ENCODE measurements at places on chromosomes 4 and X.

GRCh38 chr4:74932832-74933561 lies at the start of gene PARM1:
PARM1 (plus strand) TSS chr4:74933116; CDS start chr4:74933328, 212 bp downstream.
- no peak for DNase-seq

GRCh38 chrX:119604766-119605463 lies 1.3 kb downstream of the NKRF start:
- no peak for DNase-seq

DNA sequence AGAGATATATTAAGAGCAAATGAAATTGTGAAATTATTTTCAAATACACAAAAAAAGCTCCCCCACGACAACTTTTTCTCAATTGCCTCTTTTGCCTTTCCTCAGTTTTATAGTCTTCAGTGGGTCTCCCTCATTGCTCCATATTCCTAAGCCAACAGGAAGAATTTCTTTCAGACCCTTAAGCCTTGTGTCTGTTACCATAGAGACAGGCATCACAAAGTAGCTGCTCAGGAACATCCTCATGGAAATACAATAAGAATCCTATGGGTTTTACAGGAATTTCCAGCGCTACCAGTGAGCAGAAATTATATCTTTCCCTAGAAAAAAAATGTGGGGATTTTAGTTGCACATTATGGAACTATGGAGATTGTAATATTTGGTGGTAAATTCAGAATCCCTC lies 121.9 kb upstream of the DMD start:
- DNase-seq: no peak

DNA sequence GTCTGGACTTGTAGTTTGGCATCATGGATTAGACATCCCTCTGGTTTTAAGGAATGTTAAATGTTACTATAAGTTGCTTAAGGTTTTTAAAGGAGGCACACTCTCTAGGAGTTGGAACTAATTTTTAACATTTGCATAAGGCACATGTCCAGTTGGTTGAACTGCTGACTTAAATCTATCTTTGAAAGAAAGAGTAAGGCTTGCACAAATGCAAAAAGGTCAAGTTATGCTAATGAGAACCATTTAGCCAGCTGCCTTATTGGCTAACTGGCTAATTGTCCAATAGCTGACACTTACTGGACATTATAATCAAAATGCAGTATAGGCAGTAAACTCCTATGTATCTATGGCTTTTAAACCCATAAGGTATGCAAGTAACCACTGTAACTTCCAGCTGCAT lies 206.1 kb upstream of the TTC29 start:
- DNase-seq: no peak

GRCh38 chr4:37652747-37653527 lies 33.2 kb downstream of the RELL1 start:
- no peak for DNase-seq

GRCh38 chr4:79578606-79579005 lies 170.6 kb upstream of the GK2 start:
- DNase-seq: no peak

- no peak for DNase-seq
Observed at GRCh38 chr4:11264841-11265240, 163.9 kb downstream of the HS3ST1 start.

GRCh38 chr4:122793811-122794210 lies 32.8 kb upstream of the FGF2 start:
- DNase-seq: no peak

DNA sequence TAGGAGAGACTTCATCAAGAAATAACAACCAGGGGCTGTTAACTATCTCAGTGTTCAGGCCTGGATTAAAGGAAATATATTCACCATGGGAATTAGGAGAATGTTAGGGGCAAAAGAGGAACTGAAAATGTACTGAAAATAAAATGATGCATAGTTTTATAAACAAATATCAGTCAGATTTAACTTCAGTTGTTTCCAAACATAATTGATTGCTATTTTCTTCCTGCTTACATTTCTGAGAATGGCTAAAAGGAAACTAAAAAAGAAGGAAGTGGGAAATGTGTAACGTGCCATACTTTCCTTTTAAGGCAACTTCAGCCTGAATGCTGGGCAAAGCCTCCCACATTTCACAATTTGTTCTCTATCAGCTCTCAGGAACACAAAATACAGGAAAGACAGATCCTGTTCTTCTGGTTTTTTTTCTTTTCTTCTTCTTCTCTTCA lies 178.1 kb downstream of the MAML3 start:
- DNase-seq: no peak

GRCh38 chr4:100834616-100835015 lies 316.8 kb upstream of the EMCN start:
- DNase-seq: no peak

DNA sequence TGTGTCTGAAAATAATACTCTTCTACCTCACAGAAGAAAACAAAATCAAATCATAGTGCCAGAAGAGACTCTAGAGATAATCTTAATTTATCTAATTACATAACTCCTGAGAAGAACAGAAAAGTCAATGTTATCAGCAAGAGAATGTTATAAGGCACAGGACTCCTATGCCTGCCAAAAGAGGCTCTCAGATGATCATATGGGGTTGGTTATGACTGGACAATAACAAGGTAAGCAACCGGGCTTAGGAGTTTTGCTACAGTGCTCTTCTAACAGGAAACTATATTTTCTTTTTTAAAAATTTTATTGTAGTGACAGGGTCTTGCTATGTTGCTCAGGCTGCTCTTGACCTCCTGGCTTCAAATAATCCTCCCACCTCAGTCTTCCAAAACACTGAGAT lies 3.5 kb upstream of the C4orf17 start:
- no peak for DNase-seq

DNA sequence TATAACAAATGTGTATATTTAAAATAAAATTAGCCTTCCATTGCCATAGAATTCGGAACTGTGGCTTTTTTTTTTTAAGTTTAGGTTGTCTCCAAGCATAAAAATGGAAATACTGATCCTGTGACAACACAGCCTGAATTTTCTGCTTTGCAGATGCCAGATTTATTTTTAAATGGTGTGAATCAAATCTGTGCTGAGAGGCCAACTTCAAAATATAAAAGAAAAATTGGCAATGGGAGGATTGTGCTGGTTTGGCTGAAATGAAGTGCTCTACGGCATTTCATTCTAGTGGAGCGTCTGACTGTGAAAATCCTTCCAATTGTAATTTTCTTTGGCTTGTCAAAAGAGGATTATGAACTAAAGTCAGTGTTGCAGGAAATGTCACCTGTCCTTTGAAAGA lies 580.3 kb upstream of the ZFP42 start:
- no peak for DNase-seq

DNA sequence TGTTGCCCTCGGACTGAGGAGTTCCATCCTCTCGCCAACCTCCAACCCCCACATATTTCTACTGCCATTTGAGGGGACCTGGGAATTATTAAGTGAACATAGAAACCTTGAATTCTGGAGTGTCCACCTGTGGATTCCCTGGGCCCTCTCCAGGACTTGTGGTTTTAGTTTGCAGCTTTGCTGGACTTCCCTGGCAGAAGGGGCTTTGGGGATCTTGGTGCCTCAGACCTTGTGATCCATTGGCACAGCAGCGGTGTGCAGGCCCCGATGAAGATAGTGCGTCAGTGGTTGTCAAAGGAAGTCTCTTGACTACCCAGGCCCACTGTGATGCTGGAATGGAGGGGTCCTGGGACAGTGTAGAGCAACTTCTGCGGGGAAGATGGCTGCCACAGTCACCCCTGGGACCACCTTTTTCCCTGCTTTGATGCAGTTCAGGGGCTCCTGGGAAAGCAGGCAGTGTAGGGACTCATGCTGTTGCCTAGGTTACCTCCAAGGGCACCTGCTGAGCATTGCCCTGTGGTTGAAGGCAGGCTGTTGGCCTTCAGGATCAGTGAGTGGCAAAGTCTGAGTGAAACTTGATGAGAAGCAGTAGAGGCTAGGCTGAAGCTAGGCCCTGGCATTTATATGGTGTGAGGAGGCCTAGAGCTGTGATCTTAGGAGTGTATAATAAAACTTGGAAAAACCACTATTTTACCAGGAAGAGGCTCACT lies 2.2 kb downstream of the SLC16A2 start:
- no peak for DNase-seq

GRCh38 chr4:77899607-77900006 lies 37.0 kb downstream of the MRPL1 start:
- DNase-seq: no peak

GRCh38 chrX:119235872-119236622 lies at the start of gene PGRMC1:
PGRMC1 (plus strand) TSS chrX:119236285; CDS start chrX:119236364, 79 bp downstream.
- DNase-seq: peak; percentile 73

DNA sequence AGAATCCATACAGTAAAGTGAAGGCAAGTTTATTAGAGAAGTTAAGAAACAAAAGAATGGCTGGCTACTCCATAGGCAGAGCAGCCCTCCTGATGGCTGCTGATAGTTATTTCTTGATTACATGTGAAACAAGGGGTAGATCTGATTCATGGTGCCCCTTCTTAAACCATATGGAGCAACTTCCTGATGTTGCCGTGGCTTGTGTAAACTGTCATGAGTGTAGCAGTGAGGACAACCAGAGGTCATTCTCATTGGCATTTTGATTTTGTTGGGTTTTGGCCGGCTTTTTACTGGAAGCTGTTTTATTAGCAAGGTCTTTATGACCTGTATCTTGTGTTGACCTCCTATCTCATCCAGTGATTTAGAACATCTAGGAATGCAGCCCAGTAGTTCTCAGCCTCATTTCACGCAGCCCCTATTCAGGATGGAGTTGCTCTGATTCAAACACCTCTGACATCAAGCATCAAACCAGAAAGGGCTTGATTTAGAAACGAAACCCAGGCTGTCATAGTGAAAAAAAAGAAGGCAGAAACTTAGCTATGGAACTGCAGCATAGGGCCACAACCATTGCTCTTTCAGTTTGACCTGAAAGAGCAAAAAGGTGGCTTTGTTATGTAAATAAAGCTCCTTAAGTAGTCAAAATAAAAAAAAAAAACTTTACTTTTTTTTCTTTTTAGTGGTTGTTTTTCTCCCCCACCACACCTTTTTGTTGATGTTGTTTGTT lies 37.8 kb downstream of the SPCS3 start:
- DNase-seq: no peak

DNA sequence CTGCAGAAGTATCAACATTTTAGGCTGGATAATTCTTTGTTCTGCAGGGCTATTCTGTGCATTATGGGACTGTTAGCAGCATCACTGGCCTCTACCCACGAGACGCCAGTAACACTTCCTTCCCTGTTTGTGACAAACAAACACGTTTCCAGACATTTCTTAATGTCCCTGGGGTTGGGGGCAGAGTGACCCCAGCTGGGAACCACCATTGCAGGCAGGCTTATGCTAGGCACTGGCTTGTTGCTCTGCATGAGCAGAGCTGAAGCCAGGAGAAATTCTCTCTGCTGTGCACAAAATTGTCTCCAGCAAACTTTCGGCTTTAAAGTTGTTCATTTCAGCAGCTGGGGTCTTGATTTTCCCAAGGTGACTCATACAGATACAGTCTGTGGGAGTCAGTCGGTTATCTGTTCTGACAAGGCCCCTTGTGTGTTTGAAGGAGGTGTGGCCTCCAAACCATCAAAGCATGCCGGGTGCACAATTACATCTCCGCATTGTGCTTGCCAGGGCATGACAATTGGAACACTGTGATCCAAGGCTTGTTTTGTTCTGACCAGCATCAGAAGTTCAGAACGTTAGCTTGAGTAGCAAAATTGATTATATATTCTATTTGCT lies 156.4 kb upstream of the BOD1L1 start:
- no peak for DNase-seq

DNA sequence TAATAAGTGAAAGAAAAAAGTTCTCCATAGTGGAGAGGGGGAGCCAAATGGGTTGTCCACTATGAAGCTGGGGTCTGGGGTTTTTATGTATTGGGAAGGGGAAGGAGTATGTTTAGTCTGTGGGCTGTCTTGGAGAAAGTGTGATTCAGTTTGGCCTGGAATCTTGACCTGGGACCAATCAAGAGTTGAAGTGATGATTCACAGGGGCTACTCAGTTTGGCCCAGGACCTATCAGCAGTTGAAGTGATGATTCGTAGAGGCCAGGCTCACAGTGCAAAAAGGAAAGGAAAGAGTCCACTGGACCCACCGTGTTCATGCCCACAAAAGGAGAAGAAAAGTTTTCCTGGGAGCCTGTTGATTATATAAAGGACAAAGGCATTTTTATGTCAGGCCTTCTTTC lies 47.3 kb upstream of the RAB9B start:
- DNase-seq: no peak

DNA sequence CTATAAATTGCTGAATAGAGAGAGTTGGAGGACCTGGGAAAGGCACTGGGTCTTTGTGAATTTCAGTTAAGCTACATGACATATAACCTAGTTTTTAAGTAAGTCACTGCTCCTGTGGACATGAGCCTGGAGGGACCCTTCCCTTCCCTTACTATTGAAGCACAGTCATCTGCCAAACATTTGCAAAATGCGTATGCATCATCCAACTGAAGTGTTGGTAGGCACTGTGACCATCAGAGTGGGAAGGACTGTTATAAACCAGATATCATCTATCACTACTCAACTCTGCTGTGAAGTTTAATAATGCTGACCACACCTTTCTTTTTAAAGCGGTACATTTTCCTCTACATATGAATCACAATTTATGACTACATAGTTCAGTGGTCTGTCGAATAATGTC lies 5.2 kb downstream of the GABRA3 start:
- no peak for DNase-seq

GRCh38 chrX:38374431-38374830 lies 22.0 kb downstream of the OTC start:
- DNase-seq: no peak

DNA sequence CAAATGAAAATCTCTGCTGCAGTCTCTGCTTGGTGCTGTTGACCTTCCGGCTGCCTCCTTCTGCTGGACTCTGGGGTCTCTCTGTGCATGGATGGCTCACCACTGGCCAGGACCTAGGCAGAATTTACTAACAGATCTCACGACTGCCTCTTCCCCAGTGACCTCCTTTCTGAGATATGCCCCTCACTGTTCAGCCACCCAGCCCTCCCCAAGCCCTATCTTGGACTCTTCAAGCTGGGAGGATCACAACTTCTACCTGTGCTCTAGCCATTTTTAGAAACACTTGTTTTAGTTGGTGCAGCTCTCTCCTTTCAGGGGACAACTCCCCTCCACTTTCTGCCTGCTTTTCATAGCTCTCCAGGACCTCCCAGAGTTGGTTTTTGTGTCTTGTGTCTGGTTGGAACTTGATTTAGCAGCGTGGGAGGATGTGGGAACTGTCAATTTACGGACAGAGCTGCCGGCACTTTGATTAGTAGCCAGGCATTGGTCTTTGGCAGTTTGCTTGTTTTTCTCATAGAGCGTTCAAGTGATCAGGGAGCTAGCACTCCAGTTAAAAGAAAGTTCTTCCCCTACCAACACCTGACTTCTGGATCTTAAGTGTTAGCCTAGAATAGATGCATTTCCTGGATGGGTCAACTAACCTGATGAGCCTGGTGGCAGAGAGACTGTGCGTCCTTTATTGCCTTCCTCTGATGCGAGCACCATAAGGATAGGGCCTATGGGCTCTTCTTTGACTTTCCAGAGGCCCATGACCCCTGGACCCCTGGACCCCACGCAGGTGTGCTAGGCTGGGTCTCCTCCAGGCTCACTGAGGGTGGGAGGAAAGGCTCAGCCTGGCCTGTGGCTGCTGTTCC lies 6.5 kb downstream of the RGS12 start:
- no peak for DNase-seq

- DNase-seq: no peak
Observed at GRCh38 chr4:123031664-123032063, 109.3 kb upstream of the NUDT6 start.

Data from central memory CD8-positive, alpha-beta T cell (primary cell).